ENCODE measurements at places on chromosomes 2 and 18.

GRCh38 chr2:105112345-105112744, 74.5 kb downstream of the MRPS9 start:
- no peak for DNase-seq

- no peak for DNase-seq
Observed at GRCh38 chr2:189791338-189792042, 7.2 kb downstream of the PMS1 start.

GRCh38 chr18:59051470-59052165, 88.1 kb upstream of the SEC11C start:
- DNase-seq: no peak

- DNase-seq: no peak
Observed at GRCh38 chr2:45114221-45114955, 105.1 kb upstream of the SIX2 start.

DNA sequence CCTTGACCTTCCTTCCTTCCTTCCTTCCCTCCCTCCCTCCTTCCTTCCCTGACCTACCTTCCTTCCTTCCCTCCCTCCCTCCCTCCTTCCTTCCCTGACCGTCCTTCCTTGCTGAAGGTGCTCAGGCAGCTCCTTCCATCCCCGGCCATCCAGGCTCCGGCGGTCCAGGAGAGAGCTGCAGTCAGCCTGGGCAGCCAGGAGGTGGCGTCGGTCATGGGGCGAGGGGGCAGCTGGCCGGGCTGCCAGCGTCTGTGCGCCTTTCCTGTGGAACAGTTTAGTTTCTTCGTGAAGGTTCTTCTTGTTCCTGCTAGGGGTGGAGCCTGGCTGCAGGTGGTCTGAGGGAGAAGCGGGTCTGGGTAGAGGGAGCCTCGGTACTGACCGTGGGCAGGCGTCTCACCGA, 15.7 kb downstream of the GPR35 start:
- DNase-seq: no peak

DNA sequence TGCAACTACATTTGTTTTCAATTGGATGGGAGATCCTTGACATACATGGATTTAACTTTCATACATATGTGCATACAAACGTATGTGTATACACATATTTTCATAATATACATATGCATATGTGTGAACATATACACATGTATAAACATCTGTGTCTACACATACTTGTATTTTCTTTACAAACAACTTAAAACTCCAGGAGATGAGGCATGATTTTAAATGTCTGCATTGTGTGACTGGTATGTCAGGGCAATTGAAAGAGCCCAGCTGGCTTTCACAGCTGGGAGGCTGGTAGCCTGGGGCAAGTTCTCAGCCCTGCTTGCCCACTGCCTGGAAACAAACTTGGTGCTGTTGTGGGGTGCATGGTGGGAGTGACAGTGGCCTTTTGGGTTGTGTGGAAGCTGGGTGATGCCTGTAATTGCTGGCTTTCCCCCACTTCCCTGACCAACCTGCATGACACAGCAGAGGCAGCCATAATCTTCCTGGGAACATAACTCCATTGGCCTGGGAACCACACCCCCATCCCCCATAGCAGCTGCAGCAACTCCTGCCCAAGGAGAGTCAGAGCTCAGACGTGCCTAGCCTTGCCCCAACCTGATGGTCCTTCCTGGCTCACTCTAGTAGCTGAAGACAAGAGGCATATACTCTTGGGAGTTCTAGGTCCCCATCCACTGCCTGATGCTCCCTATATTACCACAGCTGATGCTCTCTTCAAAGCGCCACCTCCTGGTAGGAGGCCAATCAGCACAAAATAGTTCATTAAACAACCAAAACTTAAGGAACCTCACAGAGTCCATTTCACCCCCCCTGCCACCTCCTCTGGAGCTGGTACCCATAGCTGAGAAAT, 158.3 kb downstream of the CERS6 start:
- DNase-seq: no peak

GRCh38 chr2:26068602-26069298, 34.9 kb downstream of the RAB10 start:
- peak; percentile 32 for DNase-seq

DNA sequence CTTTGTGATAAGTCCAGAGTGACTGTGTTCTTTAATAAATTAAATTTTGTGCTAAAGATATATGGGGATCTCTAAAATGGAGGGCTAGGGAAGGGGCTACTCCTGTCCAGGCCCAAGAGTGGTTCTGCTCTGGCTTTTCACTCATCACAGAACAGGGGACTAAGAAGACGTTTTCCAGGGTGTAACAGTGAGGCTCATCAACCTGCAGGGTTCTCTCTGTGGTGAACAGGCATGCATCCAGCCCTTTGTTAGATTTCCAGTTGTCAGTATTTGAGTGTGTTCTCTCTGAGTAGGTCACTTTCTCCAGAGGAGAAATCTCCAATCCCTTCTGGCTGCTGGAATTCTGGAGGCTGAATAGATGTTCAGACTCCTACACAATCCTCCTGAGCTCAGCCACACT, 408.9 kb downstream of the PLCL1 start:
- no peak for DNase-seq

GRCh38 chr2:64233376-64233922, 89.2 kb upstream of the PELI1 start:
- no peak for DNase-seq

DNA sequence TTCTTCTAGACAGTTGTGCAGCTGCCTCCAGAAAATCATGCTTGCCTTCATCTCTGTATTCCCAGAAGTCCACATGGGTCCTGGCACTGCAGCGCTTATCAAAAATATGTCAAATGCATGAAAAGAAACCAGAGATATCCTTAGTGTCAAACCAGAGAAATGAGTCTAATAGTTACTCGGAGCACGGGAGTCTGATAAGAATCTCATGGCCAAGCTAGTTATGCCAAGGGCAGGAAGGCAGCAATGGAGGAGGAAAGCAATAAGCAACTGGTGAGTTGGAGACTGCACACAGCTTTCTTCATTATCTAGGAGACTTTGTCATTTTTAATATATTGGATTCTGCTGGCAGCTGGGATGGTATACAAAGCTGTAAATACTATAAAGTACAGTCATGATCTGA, 38.6 kb downstream of the TRIB2 start:
- DNase-seq: no peak

GRCh38 chr2:181456660-181457120, 496 bp upstream of the ITGA4 start:
- DNase-seq: no peak

DNA sequence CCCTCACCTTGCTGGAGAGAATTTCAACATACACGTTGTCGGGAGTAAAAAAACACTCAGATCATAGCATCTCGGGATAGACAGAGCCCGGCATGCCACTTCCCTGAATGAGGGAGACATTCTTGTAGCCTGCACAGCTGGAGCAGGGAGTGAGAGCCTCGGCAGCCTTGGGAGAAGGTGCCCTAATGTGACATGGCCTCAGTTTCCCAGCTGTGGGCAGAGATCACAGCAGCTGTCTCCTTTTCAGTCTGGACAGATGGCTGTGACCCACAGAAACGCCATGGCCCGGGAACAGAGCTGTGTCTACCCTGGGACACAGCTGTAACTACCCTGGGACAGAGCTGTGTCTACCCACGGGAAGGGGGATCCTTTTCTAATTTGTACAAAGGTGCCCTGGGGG, 55.9 kb downstream of the HS1BP3 start:
- no peak for DNase-seq

- no peak for DNase-seq
Observed at GRCh38 chr2:157901325-157901724, 25.2 kb upstream of the ACVR1 start.

DNA sequence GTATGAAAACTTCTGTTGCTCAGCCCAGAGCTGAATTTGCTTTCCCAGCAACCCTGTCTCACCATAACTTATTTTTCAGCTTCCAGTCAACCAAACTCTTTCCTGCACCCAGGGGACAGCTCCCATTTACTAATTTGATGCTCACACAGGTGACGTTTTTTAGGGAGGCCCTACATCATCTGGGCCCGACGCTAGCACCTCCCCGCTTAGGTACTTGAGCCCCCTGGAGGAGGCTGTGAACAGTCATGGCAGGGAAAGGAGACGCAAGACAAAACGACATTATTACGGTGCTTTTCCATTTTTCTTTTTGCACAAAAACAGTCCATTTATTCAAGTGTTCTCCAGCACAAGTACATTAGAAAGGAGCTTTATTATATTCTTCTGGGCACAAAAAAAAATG, 59.2 kb upstream of the POMC start:
- DNase-seq: no peak

DNA sequence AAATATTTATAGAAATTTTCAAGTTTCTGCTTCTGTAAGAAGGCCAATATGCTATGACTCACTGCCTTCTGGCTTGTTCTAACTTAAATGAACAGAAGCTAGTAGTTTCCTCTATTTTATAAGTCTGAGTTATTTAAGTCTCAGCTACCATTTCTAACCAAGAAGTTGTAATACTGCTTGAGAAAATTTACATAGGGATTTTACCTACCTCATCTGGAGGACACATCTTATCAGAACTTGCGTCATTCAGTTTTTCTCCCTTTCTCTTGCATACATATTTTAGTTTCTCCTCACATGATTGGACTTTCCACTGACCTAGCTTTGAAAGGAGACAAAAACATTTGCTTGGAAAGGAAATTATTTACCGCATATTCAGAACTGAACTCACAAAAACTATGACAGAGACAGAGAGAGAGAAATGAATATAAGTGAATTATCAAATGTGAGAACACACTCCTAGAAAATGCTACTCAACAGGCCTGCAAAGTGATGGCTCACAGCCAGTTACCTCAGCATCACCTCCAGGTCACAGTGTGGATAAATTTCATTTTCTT, 81.1 kb upstream of the CD302 start:
- no peak for DNase-seq

GRCh38 chr2:11203480-11203879, 48.2 kb downstream of the SLC66A3 start:
- DNase-seq: no peak

DNA sequence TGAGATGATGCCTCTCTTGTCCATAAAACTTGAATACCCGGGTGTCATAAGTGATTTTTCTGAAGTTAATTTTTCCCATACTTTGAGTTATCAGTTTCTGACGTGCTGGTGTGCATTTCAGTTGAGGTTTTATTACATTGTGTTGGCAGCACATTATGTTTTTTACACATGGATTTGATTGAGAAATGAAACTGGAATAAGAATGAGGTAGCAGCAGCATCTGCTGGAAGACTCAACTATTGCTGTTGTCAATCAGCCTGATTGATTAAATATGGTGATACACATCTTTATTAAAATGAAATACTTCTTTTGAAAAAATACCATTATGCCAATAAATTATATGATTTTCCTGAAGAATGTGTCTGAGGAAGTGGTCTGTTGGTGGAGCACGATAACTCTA, 60.5 kb downstream of the INSIG2 start:
- no peak for DNase-seq

DNA sequence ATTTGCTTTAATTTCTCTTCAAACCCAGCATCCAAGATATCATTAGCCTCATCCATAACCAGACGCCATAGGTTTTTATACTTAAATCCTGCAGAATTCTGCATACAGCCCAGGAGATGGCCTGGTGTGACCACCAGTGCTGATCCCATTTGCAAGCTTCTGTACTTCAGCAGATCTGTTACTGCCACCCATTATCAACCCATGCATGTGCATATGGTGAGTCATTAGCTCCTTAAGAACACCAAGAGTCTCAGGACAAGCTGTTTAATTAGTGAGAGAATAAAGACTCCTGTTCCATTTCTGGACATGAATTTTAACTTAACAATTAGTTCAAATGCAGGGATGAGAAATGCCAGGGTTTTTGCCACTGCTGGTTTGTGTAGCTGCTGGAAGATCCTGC, 110.7 kb upstream of the TANK start:
- DNase-seq: no peak

DNA sequence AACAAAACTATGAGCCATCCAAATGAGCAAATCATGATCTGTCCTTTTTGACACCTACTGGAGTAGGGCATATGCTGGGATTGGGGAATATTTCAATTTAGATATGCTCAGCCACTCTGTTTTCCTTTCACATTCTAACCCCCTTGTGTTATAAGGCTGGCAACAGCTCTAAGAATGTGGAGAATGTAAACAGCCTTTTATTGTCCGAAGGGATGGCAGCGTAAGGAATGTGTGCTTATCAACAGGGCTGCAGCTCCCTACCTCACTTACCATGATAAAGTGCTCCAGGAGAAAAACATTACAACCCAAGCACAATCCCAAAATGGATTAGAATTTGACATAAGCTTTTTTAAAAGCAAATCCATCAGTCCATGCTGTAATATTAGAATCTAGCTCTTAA, 2.2 kb downstream of the NXPH2 start:
- no peak for DNase-seq

DNA sequence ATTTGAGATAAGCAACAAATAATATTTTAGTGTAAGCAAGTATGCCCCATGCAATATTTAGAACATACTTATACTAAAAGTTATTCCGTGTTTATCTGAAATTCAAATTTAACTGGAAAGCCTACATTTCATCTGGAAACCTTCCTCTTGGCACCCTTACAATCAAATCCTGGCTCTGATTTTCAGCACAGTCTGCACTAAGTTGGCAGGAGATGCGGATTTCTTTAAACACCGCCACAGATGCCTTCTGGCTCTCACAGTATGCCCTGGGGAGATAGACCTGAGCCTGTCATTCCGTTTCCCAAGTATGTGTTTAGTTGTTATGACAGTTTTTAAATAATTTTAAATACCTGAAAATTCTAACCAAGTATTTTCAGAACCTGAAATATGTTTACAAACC, 7.3 kb upstream of the MLPH start:
- no peak for DNase-seq

DNA sequence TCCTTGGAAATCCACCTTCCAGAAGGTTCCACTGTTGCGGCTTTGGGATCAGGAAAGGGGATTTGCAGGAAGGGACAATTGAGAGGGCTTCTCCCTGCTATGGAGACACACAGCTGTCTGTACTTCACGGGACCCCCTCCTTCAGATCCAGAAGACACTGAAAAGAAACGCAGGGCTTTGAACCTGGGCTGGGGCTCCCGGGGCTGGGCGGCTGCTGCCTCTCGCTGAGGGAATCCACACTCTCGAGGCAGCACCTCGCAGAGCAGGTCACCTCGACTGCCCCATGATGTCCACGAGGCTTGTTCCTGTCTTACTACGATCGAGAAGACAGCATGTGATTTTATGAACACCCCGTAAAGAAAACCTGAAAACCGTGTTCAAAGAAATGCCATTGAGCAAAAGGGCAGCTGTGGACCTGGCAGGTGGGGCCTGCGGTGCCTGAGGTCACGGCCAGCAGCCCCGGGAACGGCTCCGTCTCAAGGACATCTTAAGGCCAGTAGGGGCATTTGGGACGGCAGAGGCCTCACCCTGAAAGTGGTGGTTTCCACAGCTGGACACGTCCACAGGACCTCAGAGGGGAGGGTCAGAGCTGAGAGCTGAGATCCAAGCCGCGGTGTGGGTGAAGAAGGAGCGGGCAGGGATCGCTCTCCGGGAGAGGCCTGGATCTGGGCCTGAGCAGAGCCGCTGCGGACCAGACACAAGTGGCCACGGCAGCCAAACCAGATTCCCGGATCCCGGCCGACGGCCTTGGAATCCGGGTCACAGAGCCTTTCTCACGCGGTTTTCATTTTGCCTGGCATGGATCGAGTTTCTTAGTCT, 165.7 kb downstream of the RTP5 start:
- no peak for DNase-seq

- DNase-seq: no peak
Observed at GRCh38 chr2:76980067-76980787, 541.9 kb downstream of the LRRTM4 start.

All from smooth muscle cell of the brain vasculature (primary cell).